CD4-positive, alpha-beta T cell treated with Interleukin-15 for 4 hours (primary cell): ENCODE measurements at places on chromosomes 1 and 21.

GRCh38 chr1:23478896-23479665, 4.9 kb downstream of the ASAP3 start:
- DNase-seq: no peak

DNA sequence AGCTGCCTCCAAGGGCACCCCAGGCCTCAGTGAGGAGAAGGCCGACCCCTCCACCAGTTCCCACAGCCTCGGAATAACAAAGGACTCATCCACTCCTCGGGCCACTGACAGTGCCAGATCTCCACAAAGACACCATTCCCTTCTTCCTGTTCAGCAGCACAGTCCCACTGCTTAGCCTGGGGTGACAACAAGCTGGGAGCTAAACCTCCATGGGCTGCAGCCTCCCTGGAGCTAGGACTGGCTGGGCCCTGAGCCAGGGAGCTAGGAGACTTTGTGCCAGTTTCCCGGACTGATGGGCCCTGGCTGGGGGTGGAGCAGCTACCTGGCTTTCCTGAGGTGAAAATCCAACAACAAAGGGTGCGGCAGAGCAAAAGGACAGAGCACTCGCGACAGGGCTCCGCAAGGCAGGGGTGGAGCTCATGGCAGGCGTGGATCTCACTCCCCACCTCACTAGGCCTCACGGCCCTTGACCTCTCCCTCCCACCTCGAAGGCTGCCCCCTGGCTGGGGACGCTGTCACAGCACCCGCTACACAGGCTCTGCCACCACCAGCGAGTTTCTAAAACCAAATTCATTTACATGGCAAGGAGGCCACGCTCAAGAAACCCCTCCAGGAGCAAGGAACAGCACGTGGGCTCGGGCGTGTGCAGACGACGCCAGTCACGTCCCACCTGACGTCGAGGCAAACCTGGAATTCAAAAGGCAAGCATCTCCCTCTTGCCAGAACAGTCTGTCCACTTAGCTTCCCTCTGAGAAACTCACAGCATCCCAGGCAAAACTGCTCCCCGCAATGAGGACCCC, 13.8 kb downstream of the SLC35E2B start:
- peak; percentile 44 for DNase-seq

DNA sequence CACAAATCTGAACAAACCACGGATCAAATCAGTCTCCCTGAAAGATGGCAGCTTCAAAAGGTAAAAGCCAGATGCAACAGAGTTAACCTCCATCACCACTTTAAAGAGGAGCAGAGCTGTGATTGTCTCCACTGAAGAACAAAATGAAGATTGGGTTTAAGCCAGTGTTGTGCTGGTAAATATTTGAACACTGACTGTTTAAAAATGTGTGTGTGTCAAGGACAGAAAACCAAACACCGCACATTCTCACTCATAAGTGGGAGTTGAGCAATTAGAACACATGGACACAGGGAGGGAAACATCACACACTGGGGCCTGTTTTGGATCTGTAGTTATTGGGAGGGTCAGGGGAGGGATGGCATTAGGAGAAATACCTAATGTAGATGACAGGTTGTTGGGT, 83.9 kb downstream of the ST6GALNAC5 start:
- DNase-seq: no peak

DNA sequence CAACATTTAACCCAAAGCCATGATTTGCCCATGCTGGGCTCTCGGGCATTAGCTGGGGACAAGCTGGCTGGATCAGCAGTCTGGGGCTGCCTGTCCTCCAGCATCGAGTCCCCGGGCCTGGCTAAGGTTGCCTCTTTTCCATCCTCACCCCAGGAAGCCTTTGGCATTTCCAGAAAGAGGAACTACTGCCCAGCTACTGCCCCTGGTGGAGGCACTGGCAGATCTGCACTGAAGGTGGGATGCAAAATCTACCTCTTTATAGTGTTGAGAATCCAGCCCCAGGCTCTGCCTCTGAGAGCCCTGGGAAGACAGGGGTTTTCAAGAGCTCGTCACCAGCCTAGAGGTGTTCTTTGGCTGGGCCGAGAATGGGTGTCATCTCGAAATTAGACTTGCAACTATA, 635.9 kb downstream of the MATN1 start:
- DNase-seq: no peak

GRCh38 chr1:182596934-182597333, 7.3 kb downstream of the RGS16 start:
- no peak for DNase-seq

GRCh38 chr1:112723511-112723839, 8.3 kb upstream of the PPM1J start:
- DNase-seq: no peak

GRCh38 chr1:94111879-94112278, 9.1 kb downstream of the ABCA4 start:
- DNase-seq: no peak

- DNase-seq: no peak
Observed at GRCh38 chr1:225813214-225813964, 3.5 kb downstream of the EPHX1 start.

DNA sequence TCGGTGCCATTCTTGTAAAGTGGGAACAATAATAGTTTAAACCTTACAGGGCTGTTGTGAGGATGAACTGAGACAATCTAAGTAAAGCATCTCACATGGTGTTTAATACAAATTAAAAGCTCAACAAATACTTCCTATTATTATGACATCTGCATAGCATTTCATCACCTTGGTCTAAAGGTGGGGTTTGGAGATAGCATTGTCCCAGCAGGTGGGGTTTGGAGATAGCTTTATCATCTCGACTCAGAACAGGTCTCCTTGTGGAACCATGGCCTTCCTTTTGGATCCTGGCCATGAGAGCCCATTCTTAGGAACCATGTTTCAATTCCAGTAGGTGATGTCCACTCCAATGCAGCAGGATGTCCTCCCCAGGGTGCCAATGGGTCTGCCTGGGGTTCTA, 20.6 kb upstream of the C8B start:
- DNase-seq: no peak

DNA sequence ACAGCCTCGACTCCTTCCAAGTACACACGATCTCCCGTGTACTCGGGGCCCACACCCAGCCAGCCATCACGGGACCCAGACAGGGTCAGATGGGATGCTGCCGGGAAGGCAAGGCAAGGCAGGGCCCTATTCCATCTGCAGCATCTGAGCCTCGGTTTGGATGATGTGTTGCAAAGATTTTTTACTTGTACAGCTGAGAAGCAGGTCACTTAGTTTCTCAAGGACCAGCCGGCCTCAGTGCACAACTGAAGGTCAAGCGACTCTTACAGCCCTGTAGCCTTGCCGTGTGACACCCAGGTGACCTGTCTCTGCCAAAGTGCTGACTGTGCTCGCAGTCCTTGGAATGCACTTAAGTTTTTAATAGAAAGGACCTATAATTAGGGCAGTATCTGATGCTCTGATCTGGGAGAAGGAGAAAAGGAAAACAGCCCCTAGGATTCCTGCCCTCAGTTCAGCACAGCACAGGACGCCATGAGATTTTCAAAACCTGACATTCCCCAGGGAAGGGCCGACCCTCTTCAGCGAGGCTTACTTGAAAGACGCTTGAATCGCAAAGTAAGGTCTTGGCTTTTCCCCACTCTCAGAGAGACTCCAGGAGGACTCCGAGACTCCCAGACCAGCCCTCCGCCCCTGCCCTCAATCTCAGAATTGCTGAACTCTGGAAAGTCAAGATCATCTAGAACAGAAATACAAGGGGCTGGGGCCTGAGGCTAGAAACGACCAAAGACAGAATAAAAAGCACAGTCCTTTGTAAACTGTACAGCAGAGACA, 1.3 kb downstream of the GPR157 start:
- DNase-seq: no peak

GRCh38 chr1:93426181-93426580, 21.7 kb upstream of the FNBP1L start:
- no peak for DNase-seq

- DNase-seq: no peak
Observed at GRCh38 chr1:80506216-80506615, 1294.5 kb upstream of the ADGRL2 start.
